ENCODE measurements at places on chromosomes 5 and 9.
A peak's percentile ranks its signal among the peaks of the same experiment; 100 is the strongest.

DNA sequence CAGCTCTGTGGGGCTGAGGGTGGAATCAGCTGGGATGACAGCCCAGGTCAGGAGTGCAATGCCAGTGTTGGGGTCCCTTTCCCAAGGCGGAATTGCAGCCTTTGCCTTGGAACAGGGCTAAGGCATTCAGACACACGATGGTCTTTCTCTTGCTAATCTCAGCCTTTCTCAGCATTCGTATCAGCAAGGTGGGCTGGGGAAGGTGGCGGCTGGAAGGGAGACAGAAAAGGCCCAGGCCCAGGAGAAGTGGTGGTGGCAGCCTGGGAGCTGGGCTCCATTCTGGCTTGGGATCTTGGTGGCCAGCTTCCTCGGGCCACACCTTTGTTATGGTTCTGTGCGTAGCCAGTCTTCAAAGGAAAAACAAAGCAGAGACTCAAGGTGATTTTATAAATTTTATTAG lies 1.1 kb upstream of the ARHGEF28 start:
- no peak for DNase-seq

DNA sequence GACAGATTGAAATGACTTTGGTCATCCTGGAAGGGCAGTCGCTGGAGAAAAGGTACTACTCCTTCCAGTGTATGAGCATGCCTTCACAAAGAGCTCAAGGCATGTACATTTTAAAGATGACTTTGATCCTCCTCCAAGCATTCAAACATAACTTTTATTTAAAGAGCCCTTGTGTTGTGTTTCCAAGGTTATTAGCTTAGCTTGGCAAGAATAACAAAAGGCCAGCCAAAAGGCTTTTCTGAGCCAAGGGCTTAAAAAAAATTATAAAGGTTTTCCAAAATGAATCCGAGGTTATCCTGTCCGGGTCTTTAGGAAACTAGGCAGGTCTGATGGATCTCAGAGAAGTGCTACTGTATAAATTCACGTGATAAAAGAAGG lies 71.0 kb upstream of the PLPP6 start:
- no peak for DNase-seq

DNA sequence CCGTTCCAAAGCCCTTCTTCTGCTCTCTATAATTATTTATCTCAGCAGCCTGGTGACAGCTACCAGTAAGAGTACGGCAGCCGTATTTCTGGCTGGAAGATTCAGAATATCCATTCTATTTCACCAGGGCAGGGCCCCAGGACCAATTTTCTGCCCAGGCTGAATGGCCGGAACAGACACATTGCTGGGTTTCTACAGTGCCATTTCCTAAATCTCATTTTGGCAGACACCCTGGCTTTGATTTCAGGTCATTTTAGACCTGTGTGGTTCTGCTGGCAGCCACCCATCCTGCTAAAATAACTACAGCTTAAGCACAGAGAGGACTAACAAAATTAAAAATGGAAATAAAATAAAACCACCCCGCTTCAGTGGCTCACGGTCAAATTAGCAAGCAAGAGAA lies 95.0 kb downstream of the CRB2 start:
- DNase-seq = no peak

GRCh38 chr5:176536132-176536901 lies 885 bp downstream of the RNF44 start:
- DNase-seq = peak; percentile 56

DNA sequence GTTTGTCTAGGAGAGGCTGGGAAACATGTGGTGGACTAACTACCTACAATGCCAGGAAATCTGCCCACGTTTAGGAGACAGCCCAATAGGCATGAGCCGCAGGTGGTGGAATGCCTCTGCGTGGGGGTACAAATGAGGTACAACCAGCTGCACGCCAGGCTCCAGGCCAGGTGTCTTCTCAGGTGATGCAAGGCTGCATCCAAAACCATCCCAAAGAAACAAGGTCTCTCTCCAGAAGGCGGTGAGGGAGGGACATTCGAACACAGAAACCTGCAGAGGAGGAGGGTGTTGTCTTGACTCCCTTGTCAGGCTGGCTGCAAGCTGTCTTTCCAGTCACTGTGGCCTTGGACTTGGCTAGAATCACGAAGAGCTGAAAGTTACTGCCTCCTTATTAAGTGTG lies 11.6 kb downstream of the ANKH start:
- no peak for DNase-seq

- no peak for DNase-seq
These were observed 454.3 kb downstream of the TLE1 start for GRCh38 chr9:81234924-81235610.

GRCh38 chr5:172683645-172684471 lies 42.8 kb downstream of the NEURL1B start:
- peak; percentile 20 for DNase-seq

DNA sequence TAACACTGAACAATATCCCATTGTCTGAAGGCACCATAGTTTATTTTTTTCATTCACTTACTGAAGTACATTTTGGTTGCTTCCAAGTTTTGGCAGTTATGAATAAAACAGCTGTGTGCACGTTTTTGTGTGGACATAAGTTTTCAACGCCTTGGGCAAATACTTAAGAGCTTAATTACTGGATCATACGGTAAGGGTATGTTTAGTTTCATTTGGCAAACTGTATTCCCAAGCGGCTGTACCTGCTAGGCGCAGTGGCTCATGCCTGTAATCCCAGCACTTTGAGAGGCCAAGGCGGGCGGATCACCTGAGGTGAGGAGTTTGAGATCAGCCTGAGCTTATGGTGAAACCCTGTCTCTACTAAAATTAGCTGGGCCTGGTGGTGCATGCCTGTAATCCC lies 63.7 kb upstream of the FAM120A start:
- DNase-seq = no peak

- DNase-seq = no peak
These were observed 64.1 kb downstream of the PLAC8L1 start for GRCh38 chr5:146041180-146041789.

DNA sequence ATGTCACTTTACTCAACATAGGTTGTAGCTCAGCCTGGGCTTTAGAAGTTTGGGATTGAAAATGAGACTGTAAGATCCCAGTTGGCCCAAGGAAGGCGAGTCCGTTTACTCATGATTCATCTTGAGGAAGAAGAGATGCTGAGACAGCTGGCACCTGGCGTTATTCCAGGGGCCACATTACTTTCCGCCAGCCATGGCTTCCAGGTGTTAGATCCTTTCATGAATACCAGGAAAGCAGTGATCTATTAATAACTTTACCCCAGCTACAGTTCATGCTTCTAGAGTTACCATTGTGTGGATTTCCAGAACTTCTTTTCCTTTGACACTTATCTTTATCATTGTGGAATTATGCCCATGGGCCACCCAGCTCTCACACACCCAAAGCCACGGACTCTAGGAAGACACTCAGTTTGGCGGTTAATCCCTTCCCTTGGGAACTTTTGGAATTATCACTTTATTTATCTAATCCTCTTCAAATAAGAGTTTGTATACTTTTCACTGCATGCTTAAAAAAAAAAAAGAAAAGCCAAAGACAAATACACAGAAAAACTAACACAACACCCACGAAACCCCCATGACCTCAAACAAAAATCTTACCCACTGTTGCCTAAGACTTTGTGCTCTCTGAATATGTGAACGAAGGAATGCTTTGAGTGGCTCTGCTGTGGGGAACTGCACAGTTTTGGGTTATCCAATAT lies 26.9 kb downstream of the RAI14 start:
- DNase-seq = no peak

- no peak for DNase-seq
These were observed 15.0 kb downstream of the HMHB1 start for GRCh38 chr5:143826951-143827444.

DNA sequence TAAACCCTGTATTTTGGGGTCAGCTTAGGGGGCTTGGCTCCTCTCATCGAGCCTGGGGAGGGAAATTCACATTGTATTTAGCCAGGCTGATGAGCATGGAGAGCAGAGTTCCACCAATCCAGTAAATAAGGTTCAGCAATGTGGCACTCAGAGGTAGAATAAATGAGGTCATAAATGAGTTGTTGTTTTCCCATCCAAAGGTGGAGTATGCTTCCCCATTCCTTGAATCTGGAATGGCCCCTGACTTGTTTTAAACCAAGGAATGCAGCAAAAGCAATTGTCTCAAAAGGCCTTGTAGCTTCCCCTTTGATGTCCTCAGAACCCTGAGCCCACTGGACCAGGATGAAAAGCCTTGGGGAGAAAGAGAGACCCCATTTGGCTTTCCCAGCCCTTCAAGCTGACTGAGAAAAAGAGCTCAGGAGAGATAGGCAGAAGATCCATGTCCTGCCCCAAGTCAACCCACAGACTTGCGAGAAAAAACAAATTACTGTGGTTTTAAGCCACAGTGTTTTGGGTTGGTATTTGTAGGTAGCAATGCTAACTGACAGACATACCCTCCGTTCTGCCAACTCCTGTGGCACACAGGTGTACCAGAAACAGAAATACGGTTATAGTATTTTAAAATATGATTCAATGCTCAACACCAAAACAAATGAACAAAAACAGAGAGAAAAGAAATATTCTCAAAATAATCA lies 566.0 kb upstream of the DMAC1 start:
- DNase-seq = no peak

DNA sequence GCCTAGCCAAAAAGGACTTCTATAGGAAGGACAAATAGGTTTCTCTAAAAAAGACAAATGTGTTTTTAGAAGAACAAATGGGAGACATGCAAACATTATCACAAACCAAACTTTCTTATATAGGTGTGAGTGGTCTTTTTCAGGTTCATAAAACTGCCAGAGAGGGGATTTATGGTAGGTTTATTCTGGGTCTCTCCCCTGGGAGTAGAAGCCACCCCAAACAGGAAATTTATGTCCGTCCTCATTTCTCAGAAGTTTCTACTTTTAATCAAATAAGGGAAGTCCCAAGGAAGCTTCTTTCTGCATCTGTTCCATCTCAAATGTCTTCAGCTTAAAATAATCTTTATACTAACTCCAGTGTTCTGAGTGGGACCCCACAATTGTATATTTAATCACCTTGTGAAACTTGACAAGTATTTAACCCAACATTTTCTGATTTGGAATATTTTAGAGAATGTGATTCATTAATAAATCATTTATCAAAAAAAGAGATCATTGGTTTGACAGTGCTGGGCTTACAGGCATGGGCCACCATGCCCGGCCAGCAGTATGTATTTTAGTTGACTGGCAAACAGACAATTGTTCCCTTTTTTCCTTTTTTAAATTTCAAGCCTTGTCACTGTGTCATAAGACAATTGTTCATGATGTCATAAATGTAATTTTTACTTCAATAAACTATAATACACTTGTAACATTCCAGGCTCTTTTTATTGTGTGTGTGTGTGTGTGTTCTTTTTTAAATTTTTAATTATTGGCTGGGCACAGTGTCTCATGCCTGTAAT lies 44.6 kb upstream of the GLDC start:
- no peak for DNase-seq

DNA sequence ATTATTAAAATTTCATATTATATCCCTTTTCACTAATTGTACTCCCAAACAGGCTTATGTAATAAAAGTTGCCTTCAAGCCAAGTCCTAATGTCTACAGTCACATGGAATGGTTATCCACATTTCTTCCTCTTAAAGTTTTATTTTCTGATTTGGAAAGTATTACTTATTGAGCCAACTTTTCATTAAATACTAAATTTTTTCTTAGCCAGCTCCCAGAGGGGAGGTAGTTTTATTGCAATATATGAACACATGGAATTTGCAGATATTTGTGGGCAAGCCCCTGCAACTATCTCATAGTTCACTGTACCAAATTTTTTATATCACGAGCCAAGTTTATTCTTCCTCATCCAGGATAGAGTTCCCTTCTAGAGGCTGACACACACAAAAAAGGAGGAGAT lies 332.8 kb upstream of the PTGER4 start:
- no peak for DNase-seq

DNA sequence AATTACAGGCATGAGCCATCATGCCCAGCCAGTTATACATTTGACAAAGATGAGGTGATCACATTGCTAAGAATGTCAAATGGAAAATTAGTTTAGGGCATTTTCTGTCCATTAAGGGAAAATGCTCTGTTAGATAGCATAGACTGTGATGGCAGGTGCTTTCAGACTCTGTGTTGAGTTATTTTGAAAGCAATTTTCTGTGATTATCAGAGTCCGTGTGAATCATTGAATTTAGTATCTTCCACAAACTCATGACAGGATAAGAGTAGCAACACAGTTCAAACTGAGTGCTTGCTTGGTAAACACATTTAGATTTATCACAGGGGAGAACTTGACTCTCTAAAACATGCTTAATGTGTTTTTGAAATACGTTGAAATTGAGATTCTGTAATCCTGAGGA lies 69.0 kb downstream of the GAPVD1 start:
- no peak for DNase-seq

DNA sequence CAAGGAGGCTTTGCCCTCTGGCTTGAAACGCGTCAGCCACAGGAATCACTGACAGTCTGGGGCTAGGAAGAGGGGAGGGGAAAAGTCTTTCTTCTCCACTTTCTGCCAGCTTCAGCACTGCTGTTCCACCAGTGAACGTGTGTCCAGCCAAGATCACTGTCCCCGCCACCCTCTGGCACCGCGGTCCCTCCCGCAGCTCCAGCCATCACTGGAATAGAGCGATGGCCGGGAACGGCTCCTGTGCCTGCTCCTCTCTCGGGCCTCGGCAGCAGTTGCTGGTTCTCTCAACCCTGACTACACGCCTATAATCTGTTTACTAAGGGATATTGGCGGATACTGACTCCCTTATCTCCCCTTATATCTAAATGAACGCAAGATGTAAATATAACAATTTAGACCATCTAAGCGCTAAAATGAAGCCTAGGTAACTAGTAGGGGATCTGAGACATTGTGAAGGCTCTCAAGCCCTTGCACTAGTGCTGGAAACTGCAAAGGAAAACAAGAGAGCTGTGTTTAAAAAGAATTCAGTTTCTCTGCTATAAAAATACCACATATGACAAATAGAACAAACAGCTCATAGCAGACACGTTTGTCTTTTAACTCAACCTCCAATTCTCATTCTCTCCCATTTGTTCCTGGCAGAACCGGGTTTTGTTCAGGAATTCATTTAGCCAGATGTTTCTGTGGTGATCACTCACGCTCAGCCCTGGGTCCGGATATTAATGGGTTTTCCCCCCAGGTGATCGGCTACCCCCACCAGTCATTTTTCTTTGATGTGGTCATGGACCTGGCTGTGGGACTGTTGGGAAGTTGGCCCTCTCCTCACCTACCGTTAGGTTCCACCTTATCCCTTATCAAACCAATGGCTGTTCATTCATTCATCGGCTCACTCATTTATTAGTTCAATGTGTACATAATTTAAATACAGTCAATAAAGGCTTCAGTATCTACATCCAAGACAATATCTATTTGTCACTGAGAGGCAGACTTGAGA lies 149.8 kb downstream of the MED10 start:
- DNase-seq = no peak

GRCh38 chr9:128838338-128838737 lies 8.7 kb upstream of the SPOUT1 start:
- no peak for DNase-seq

- DNase-seq = no peak
These were observed 592.7 kb upstream of the BRINP1 start for GRCh38 chr9:119961774-119962424.

DNA sequence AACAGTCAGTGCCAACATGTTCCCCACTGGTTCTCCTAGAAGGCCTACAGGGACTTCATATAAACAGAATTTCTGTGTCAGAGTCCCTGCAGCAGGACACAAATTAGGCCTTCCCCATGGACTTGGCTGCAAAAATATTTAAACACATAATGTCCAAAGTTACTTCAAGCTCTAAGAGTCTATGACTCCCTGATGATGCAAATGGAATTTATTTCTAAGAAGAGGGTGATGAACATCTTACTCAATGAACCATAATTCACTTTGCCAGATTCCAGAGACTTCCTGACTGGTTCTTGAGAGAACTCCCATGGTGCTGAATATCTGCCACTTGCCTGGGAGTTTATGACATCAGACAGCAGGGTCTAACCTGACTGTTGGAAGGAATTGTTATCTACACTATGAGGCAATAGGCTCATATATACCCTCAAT lies 32.7 kb upstream of the ADRA1B start:
- DNase-seq = no peak
